GM12891 (cell line): ENCODE measurements at places on chromosomes 1 and 21.

GRCh38 chr1:247961791-247962190, 3.2 kb upstream of the OR2AK2 start:
- DNase-seq = no peak

DNA sequence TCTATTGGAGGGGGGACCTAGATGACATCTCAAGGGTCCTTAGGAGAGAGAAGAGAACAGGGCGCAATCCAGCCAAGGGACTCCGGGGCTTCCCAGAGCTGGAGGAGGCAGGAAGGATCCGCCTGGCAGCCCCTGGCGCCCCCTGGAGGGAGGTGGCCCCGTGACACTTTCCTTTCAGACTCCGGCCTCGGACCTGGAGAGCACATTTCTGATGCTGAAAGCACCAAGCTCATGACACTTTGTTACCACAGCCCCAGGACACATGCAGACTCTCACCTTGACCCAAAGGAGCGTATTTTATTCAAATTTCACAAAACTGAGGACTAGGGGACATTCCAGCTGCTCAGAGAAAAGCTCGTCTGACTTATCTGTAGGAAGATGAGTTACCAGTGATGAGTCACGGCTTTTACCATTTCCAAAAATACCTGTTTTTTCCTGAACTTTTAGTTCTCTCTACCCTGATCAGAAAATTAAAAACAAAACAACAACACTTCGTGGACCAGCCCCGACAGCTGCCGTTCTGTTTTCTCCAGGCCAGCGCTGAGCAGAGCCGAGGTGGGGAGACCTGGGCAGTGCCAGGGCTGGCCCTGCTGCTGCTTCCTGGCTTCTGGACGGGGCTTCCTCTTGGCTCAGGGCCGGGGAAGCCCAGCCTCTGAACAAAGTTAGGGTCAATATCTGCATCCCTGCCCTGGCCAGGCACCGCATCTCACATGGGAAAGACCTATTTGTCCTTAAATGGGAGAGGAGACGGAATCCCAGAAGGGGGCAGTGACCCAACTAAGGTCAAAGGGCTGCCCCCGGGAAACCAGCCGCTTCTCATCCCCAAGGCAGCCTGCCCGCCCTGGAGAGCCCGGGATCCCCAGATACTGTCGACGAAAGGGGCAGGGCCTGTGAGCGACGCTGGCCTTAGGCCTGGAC, 21.6 kb upstream of the POFUT2 start:
- DNase-seq = no peak

DNA sequence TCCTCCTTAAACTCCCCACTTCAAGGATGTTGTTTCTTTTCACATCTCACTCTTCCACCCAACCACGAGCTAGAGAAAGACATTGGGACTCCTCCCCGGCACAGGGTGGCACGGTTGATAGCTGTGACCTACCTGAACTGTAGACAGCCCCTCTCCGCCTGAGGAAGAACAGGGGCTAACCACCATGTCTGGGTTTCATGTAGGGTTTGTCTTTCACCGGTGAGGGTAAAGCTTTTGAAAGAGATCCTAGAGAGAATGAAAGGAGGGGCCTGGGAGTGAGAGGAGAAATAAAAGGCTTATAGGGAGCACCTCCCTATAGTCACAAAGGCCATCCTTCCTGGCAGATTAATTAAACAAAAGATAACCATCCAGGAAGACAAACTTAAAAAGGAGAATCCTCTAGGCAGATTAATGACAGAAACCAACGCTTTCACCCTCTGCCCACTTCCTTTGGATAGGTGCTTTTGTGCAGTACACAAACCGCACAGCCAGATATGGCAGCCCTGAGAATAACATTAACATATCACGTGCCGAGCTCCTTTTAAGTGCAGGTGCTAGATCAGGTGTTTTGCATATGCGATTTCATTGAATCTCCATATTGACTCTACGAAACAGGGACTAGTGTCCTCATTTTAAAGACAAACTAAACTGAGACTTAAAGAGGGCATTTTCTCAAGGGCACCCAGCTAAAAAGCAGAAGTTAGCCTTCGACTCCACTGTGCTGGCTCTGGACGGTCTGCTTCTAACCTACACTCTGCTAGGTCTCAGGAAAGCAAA, 178.1 kb upstream of the RUNX1 start:
- no peak for DNase-seq

DNA sequence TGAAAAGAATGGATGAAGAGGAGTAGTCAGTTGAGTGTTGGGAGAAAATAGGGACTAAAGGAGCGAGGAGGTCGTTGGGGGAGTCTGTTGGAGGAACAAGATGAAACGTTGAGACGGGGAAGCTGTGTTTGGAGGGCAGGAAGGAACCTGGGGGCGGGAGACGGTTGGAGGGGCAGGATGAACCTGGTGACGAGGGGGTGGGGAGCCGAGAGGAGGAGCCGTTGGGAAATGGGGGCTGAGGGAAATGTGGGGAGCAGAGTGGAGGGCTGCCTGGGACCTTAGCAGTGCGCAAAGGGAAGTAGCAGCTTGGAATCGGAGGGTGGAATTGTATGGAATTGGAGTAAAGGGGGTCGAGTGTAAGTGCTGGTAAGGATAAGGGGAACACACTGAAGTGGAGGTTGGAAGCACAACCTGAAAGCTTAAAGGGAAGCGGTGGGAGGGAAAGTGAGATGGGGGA, 630 bp downstream of the MTF2 start:
- DNase-seq = no peak

DNA sequence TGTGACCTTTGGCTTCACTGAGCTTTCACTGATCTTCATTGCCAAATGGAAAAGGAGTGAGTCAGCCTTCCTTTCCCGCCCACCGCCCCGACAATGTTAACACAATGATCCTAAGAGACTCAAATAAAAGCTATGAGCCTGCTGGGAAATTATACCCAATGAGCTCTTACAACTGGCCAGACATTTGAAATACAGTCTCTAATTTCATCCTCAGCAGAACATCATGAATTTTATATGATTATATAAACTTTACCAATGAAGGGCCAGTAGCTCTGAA, 252.5 kb downstream of the SIPA1L2 start:
- no peak for DNase-seq

- DNase-seq = no peak
Observed at GRCh38 chr1:195697130-195697529, 911.1 kb downstream of the KCNT2 start.

GRCh38 chr1:168419736-168420135, 124.1 kb downstream of the XCL2 start:
- DNase-seq = no peak

DNA sequence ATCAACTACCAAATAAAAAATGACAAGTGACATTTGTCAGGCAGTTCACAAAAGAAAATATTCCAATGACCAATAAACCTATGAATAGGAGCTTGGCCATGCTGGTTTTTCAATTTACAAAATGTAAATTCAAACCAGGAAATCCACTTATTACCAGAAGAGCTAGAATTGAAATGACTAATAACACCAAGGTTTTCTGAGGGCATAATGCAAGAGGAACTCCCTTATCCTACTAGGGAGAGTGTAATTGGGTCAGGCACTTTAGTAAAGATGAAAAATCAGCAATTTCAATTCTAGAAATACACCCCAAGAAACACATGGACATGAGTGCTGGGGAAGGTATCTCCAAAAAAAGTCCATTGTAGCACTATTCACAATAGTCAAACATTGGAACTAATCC, 16.7 kb upstream of the TIAM1 start:
- DNase-seq = no peak

GRCh38 chr1:214581785-214582184, 21.2 kb upstream of the CENPF start:
- no peak for DNase-seq

- DNase-seq = no peak
Observed at GRCh38 chr1:218536296-218536986, 191.3 kb downstream of the TGFB2 start.

GRCh38 chr1:10171105-10171767, 39.1 kb upstream of the KIF1B start:
- DNase-seq = no peak

DNA sequence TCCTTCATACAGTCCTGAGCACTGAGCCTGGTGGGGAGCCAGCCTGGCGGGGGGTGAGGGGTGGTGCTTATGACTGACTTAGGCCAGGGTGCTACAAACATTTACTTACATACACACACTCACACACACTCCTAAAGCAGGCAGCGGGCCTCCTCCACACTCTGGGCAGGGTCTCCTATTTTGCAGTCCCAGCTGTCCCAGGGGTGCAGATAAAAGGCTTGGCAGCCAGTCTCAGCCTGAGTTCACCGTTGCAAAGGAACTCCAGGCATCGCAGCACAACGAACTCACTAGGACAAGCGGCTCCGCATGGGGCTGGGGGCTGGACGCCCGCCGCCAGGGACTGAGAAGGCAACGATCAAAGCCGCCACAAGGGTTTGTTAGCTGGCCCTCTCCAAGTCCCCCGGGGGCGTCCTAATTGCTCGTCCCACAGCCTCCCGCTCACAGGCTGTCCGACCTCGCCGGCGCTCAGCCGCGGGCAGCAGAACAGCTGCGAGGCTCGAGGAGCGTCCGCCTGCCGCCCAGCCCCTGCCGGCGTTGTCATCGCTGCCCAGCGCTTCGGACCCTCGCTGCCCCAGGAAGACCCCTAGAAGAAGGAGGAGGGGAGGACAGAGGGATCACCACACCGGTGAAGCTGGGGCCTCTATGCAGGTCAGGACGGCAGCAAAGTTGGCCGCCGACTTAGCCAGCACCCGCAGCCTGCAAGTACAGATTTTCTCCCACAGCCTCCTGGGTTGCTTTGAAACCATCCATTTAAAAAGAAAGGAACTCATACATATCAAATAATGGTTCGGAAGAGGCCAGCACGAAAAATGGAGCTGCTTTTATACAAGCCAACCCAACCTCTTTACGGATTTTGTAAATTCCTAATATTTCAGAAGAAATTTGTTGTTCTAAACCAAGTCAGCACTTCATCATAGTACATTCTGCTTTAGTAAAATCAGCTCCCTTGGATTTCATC, 6.2 kb downstream of the BARHL2 start:
- no peak for DNase-seq

GRCh38 chr1:51607681-51608095, 9.2 kb upstream of the OSBPL9 start:
- DNase-seq = no peak

- DNase-seq = no peak
Observed at GRCh38 chr1:91552596-91552995, 51.9 kb downstream of the CDC7 start.

- DNase-seq = no peak
Observed at GRCh38 chr1:39310015-39310414, 105.5 kb downstream of the MACF1 start.

DNA sequence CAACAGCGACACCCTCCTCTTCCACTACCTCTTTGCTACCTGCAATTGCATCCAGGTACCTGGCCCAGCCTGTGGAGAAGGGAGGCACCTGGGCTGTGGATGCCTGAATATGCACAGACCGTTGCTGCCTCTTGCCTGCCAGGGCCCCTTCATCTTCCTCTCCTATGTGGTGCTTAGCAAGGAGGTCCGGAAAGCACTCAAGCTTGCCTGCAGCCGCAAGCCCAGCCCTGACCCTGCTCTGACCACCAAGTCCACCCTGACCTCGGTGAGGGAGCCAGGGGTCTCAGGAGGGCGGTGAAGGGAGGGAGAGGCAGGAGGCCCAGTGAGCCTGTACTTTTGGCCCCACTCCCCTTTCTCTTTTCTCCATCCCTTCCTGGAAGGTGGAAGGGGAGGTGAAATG, 11.5 kb downstream of the PSRC1 start:
- no peak for DNase-seq

DNA sequence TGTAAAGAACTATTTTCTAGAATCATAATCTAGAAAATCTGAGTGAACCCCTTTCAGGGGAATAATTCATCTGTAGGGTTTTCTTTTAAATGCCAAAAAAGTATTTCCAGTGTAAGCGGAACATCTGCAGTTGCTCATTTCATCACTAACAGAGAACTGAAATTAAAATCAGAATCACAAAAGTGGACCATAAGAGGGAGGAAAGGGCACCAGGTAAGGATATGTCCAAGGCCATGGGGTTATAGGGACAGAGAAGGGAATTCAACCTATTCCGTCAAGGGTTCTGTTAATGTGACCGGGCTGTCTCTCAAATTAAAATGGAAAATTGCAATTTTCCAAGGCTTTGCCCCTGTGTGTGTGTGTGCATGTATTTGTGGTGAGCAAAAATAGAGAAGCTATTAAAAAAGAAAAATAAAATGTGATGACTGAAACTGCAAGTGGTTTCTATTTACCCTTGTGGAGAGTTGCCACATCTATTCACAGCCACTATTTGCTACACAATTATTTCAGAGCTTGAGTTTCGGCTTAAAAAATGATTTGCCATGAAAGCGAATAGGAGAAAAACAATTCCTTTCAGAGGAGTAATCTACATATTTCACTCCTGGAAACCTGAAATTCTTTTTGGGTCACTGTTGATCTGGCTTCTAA, 53.1 kb downstream of the APP start:
- no peak for DNase-seq

DNA sequence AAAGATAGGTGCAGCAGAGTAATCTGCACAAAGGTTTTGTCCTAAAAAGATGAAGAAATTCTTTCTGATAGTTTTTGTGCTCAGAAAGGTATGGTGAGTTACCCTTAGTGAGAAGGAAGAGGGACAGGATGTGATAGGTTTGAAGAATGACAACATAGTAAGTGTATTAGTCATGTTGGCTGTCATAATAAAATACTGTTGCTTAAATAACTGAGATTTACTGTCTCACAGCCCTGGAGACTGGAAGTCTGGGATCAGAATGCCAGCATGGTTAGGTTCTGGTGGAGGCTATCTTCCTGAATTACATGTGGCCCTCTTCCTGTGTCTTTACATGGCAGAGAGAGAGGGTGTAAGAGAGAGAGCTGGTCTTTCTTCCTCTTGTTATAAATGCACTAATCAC, 965.2 kb downstream of the TTLL7 start:
- no peak for DNase-seq

DNA sequence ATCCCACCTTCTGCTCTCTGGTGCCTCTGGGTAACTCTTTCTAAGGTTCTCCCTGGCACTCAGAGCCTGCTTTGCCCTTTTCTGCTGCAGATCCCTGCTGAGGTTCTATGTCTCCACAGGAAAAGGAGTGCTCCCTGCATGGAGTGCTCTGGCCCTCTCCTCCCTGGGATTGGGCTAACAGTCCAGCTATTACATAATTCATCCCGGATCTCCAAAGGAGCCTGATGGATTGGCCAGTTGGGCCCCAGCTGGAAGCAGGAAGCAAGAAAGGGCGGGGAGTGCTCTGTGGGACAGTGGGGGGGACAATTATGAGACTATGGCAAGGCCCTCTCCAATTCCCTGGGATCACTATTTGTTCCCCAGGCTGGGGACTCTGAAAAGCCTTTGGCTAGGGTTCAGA, 51.9 kb upstream of the GOLT1A start:
- DNase-seq = no peak

GRCh38 chr1:198491028-198491427, 49.5 kb downstream of the ATP6V1G3 start:
- DNase-seq = no peak

DNA sequence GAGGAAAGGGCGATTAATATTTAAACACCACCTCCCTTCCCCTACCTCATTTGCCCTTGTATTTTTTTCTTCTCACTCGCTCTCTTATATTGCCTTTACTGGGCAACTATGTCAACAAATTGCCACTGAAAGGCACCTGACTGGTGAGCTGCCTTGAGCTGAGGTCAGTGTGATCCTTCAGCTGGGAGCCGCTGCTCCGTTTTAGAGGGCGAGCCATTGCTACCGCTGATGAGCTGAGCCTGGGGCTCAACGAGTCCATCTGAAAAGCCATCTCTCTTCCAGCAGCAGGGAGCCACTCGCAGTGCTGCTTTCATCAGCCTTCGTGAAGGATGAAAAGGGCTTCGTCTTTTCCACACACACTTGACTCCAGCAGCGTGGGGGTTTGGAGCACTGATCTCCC, 108.0 kb upstream of the KIF26B start:
- DNase-seq = no peak

- DNase-seq = no peak
Observed at GRCh38 chr1:40256401-40257084, 1.5 kb upstream of the ZMPSTE24 start.
